ENCODE measurements at places on chromosomes 1 and 21. TPM values are rescaled to one million over a fixed set of nuclear protein-coding genes. Genes with fewer than 3 reads are reported as not detected.
A peak's percentile ranks its signal among the peaks of the same experiment; 100 is the strongest.

RGS13 gene
- 1.0 TPM for total RNA-seq

DNA sequence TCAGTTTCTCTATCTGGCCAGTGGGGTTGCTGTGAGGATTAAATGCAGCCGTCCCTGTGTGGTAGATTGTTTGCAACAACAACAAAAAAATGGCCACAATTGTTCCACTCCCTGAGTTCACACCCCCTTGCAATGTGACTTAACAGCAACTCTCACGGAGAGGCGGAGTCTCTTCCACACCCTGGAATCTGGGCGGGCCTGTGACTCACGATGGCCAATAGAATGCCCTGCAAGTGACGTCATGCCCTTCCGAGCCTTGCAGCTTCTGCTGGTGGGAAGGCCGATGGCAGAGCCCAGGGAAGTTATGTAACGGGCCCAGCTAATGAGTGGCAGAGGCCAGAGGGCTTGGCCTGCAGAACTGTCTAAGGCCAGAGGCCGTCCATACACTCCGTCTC lies 87.9 kb downstream of the RIPK4 start:
- DNase-seq = peak; percentile 93

DNA sequence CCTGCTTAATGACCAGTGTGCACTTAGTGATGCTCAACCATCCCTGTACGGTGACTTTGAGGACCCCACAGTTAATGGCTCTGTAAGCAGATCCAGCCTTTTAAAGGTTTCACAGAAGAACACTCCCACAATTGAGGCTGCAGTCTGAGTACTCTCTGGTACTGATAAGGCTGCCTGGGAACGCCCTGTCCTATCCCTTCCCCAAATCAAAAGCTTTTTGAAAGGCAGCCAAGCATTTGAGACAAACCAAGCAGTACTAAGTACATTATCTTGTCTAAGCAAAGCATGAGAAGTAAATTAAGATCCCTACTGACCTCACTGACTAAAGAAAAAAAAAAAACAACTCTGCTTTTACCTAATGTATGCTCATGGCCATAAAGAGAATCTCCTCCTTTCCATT lies 60.7 kb downstream of the SH3GLB1 start:
- DNase-seq = no peak

DNA sequence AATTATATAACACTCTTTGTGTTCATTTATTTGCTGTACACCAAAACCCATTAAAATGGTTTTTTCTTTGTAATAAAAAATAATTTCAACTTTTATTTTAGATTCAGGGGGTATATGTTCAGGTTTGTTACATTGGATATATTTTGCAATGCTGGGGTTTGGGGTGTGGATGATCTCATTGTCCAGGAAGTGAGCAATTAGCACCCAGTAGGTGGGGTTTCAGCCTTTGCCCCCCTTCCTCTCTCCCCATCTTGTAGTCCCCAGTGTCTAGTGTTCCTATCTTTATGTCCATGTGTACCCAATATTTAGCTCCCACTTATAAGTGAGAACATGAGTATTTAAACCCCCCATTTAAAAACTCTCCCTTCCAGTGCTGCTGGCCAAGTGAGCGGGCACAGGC lies 184.6 kb downstream of the RHOU start:
- DNase-seq = no peak

GRCh38 chr1:45718289-45718688 lies 30.3 kb downstream of the TMEM69 start:
- DNase-seq = no peak

DNA sequence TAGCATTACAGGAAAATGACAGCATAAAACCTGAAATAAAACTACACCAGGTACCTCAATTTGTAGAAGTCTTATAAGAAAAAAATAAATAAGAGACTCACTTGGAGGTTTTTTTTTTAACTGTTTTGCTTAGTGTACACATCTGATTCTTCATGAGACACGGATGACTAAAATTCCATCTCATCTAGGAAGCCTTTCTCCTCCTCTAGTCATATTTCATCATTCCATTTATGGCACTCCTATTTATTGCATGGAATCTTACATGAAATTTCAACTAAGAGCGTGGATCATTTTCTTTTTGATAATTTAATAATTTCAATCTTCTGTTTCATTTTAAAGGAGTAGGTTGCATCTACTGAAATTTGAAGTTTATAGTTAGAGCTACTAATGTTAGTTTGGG lies 1.6 kb upstream of the PTGS2 start:
- no peak for DNase-seq

S100A8 gene
- total RNA-seq = 674 TPM

DNA sequence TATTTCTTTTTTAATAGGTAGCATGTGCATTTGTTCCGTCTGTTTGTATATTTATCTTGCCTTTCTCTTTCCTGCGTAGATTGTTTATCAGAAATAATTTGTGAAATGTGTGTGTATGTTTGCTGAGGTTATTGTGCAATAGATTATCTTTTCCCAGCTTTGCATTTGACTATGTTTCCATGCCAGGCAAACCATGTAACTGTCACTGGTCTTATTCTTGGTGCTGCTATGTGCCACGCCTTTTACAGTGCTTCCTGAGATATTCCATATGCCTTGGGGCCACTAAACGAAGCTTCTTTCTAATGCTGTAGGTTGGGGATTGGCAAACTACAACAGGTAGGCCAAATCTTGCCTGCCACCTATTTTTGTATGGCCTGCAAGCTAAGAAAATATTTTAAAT lies 598.8 kb downstream of the PLPP3 start:
- no peak for DNase-seq

NBPF4 gene
- not detected for total RNA-seq

- DNase-seq = peak; percentile 62
Observed at GRCh38 chr21:44427241-44428120, 27.8 kb upstream of the LRRC3 start.

GRCh38 chr21:16388911-16389560 lies 659.3 kb downstream of the USP25 start:
- no peak for DNase-seq

S100A3 gene
- 2.2 TPM for total RNA-seq

GRCh38 chr1:50488356-50488755 lies 65.1 kb upstream of the DMRTA2 start:
- DNase-seq = no peak

All from mesenteric fat pad (tissue), 1 donor.